Uterus (tissue), 4 donors: ENCODE measurements at places on chromosomes 2 and 18. TPM values are rescaled to one million over a fixed set of nuclear protein-coding genes. Genes with fewer than 3 reads are reported as not detected.

DNA sequence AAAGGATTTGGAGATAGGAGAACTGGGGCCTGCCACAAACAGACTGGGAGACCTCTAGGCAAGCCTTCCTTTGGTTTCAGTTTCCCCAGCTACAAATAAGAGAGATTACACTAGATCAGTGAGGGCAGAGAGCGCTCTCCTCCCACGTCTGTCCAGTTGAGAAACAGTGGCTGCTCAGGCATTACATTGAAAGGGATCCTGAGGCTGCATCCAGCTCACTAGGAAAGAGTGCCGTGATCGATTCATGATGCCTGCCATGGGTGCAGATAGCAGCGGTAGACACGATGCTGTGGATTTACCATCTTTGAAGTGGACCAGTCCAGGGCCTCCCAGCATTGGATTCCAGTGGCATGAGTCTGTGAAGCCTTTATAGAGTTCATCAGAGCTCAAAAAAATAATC is 62.6 kb downstream of the EN1 start:
- DNase-seq: no peak

GRCh38 chr18:49944663-49945062 is 131.3 kb upstream of the ACAA2 start:
- DNase-seq: no peak

- no peak for DNase-seq
Observed at GRCh38 chr18:75358928-75359327, 68.6 kb downstream of the SMIM21 start.

DNA sequence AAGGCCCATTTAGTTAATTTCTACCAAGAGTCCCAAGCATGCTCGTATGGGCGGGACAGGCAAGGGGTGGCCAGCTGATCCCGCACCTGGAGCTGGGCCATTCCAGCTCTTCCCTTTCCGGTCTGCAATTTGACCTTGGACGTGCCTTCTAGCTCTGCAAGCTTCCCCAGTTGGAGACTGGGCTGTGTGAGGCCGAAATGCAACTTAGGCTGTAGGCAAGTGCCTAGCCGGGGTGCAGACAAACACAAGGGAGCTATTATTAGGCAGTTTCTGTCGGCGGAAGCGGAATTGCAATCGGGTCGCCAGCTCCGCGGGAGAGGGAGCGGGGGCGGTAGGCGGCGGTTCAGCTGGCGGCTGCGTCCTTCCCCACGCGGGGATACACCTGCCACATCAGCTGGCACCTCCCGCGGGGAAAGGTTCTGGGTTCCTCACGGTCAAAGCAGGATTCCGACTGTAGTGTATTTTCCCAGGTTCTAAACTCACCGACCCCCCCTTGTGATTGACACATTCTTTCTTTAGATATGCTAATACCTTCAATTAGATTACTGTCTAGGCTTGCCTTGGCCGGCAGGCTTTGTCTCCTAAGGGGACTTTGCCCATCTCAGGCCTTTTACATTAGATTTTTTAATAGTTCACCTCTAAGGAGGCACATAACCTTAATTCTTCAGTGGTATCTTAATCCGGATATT is 17.1 kb upstream of the ZNF532 start:
- DNase-seq: no peak

Gene SERPINB13
- total RNA-seq: not detected

DNA sequence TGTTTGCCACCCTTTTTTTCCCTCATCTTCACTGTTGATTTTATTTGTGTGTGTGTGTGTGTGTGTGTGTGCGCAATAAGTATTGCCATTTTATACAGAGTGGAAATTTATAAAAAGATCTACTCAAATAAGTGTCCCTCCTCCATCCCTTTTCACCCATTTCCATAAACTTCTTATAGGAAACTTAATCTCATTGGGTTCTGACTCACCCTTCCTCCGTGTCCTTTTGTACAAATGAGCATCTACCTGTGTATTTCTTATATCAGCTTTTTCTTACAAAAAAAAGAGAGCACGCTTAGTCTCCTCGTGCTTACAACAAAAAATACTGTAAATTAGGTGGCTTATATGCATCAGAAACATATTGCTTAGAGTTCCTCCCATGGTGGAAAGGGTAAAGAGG is 711.2 kb upstream of the CDH7 start:
- no peak for DNase-seq

Gene DSC3
- 15.7 TPM for total RNA-seq

Gene GNLY
- total RNA-seq: not detected

Gene KLHL14
- total RNA-seq: 2.6 TPM

Gene DPYSL5
- not detected for total RNA-seq

DNA sequence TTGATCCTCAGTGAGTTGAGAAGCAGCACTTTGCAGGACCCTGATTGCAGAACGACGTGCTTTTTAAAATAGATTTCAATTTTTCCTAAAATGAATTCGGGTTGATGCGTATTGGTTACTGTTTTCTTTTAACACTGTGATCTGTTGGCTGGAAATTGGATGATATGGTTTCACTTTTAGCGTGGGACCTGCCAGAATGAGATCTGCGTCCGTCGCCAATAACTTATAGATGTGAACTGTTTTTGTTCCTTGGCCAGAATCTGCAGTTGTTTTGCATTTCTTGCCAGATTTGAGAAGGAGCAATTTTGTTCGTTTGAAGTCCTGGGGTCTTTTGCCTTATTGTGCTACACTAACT is 703 bp downstream of the UGGT1 start:
- DNase-seq: no peak
